Kidney epithelial cell (primary cell): ENCODE measurements at places on chromosomes 12 and 14.

DNA sequence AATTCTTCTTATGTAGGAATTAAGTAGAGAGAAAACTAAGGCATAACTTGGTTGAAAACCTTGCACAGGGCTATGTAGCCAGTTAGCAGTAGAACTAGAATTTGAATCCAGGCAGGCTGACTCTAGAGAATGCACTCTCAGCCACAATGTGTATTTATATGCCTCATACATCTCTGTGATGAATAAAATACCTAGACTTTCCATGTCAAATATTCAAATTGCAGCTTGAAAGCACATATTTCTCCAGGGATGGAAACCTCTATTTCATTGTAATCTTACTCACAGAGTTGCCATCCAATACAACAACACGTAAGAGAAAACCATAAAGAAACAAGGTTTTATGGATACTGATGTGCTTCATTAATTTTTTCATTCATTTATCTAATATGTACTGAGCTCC is 256.0 kb upstream of the FLRT2 start:
- no peak for DNase-seq

DNA sequence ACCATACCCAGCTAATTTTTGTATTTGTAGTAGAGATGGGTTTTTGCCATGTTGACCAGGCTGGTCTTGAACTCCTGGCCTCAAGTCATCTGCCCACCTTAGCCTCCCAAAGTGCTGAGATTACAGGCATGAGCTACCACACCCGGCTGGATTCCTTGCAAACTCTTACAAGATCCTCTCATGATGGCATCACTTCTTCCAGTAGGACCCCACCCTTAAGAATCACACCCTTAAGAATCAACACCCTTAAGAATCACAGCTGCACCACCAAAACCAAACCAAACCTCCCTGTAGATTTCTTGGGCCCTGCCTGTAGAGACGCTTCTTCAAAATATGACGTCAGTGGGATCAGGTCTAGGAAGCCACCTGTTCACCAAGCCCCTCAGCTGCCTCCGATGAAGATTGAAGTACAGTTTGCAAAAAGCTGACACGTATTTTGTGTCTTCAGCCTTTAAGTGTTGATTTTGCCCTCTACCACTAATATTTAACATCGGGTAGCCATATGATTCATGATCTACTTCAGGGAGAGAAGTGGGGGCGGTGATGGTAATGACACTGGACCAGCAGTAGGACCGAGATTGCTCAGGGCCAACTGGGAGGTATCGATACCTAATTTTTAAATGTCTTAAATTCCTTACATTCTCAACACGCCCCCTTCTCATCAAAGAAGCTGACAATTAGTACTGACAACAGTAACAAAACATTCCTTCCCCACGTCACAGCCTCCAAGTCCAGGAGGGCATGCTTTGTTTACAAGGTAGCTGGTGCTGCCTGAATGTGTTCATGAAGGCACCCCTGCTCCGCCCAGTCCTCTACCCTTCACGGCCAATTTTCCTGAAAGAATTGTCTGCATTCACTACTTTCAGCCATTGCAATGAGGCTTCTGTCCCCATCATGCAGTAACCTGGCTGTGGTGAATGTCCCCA is 57.2 kb downstream of the ESRRB start:
- no peak for DNase-seq

DNA sequence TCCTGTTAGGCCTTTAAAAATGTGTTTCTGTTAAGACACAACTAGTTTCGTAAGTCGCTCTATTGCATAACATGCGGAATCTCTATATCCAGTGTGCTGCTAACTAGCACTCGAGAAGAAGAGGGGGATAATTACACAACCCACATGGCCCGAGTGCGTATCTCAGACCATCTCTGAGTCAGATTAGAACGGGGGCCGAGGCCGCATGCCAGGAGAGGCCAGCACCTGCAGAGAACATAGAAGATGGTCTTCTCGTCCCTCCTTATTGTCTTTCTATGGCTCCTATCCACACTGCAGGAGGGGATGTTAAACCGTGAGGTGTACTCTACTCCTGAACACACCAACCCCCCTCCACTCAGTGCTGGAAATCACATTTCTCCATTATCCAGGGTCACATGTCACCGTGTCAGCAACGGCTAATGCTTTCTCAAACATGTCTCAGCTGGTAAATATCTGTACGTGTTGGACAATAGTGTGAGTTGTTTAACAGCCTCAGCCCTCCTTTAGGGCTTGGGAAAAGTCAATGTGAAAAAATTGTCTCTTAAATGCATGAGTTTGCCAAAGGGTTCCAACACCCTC is 56.3 kb downstream of the CCDC88C start:
- no peak for DNase-seq

- DNase-seq, result no peak
Measured at GRCh38 chr12:111408116-111408440, 2.4 kb downstream of the SH2B3 start.

- DNase-seq, result no peak
Measured at GRCh38 chr12:53300187-53300586, 692 bp downstream of the MYG1 start.

DNA sequence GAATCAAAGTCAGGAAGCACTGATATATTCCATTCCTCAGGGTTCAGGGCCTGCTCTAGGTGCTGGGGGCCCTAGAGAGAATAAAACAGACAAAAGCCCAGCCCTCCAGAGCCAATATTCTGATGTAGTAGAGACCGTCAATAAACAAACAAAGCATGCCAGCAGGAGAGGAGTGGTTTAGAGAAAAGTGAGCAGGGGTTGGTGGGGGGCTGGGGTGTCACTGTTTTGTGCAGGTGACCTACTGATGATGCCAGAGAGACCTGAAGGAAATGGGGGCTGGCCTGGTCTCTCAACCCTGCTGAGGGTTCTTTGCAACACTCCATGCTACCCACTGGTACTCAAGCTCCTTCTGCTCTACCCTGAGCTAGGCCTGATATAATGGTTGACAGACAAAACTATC is 26.5 kb downstream of the IL26 start:
- no peak for DNase-seq
